ENCODE measurements at places on chromosomes 12 and 14.

DNA sequence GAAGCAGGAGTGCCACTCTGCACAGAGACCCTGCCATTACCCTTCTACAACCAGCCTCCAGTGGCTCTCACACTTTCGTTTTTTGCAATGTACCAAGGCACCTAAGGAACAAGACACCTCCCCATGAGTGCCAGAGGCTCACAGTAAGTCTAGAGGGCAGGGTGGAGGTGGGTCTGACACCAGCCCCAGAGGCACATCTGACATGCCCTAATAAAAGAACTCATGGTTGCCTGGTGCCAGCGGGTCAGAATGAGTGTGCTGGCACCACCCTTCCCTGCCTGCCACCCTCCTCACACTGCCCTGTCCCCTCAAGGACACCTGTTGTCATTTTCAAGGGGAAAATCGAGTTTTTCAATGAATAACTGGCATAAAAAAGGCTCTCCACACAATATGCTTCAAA lies 161.2 kb downstream of the FOXN3 start:
- DNase-seq, result no peak

DNA sequence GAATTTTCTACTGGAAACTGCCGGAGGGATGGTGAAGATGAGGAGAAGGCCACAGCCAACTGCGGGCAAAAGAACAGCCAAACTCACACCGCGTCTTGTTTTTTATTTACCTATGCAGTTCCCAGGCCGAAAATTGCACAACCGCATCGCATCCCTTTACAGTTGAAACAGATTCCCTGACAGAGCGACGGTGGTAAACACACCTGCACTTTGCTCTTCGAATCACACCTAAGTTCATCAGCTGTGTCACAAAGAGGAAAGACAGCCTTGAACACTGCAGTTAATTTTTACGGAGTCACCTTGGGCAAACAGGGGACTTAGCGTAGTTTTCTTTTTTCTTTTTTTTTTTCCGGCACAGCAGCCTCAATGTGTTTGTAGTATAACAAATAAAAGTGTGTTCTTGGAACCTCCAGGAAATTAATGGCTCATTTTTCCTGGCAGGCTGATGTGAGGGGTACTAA lies 272.0 kb upstream of the DIO3 start:
- no peak for DNase-seq

DNA sequence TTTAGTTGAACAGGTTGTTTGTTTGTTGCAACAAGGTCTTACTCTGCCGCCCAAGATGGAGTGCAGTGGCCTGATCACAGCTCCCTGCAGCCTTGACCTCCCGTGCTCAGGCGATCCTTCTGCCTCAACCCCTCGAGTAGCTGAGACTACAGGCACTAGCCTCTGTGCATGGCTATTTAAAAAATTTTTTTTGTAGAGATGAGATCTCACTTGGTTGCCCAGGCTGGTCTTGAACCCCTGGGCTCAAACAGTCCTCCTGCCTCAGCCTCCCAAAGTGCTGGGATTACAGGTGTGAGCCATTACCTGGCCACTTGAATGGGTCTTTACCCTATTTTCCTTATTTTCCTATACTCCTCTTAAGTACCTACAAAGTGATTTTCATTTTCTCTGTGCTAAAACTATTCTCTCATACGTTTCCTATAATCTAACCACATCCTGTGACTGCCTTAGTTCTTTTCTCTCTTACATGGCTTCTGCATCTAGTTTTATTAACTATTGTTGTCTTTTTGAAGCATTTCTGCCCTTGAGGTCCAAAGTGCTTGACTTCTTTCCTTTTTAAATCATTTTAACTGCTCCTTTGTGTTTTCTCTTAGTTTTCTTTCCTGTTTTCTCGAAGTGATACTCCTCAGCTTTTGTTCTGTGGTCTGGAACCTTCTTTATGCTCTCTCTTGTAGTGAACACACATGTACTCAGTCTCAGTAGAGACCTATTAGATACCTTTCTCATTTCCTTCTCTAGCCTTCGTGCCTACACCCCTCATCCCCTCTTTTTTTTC lies 14.1 kb downstream of the GPX2 start:
- peak; percentile 25 for DNase-seq

DNA sequence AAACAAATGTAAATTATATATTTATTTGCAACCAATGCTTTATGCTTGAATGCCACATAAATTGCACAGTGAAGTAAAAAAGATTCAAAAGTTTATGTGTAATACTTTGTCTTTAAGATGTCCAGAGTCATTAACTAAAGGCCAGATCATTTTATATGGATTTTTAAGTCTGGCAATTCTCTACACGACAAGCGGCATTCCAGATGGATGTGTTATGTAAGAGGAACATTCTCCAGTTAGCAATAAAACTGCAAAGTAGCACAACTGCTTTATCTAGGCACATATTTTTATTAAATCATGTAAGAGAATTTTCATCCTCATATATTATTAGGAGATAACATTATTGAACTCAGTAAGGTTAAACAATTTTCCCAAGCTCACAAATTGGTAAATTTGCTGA lies 1717.7 kb upstream of the SEL1L start:
- DNase-seq, result no peak

- DNase-seq, result no peak
Measured at GRCh38 chr12:6925540-6926279, 2.0 kb upstream of the ATN1 start.

DNA sequence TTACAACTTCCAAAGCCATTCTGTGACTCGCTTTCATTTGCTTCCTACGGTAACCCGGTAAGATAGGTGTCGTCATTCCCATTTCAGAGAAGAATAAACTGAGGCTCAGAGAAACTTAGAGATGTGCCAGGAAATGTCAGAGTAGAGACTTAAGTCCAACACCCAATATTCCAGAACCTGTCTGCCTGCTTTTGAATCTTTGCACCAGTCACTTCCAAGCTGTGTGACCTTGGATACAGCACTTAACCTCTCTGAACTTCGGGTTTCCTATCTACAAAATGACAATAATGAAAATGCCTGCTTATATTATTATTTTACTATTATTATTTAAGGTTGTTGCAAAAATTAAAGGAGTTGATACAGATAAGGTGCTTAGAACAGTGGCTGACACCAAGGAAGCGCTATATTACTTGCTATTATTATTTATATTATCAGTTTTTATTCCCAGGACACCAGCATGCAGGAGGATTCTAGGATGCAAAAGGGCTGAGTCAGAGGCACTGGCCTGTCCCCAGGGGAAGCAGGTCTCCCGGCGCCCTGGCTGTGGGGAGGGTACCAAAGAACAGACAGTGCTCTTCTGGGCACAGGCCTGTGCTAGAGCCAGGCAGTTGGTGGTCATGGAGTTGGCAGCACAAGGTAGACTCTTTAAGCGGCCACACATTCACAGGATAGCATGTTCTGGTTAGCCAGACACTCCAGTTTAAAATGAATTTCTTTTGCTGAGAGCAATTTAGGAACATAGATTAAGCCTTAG lies 5.4 kb downstream of the HSPB8 start:
- no peak for DNase-seq

DNA sequence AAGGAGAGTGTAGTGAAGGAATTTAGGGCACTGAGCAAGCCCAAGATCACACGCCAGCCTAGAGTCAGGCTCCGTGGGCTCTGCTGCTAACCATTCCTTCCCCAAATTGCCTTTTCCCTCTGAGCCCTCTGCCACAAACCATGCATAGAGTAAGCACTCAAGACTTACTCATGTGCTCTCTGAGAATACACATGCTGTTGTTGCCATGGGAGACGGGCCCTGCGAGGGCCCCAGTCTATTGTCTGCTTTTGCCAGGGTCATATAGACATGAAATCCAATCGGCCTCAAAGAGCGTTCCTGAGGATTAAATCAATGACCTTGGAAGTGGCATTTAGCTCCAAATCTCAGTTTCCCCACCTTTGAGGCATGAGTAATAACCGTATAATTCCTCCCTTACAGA lies 48.7 kb upstream of the WSCD2 start:
- no peak for DNase-seq

- DNase-seq, result no peak
Measured at GRCh38 chr14:81311778-81312177, 88.3 kb downstream of the STON2 start.

GRCh38 chr12:62146318-62146717 lies 113.9 kb upstream of the USP15 start:
- no peak for DNase-seq

GRCh38 chr14:23008831-23009230 lies 1.1 kb downstream of the C14orf93 start:
- no peak for DNase-seq

- DNase-seq, result no peak
Measured at GRCh38 chr14:41785696-41786095, 179.0 kb downstream of the LRFN5 start.

- no peak for DNase-seq
Measured at GRCh38 chr12:508795-509194, 49.1 kb downstream of the B4GALNT3 start.

GRCh38 chr12:90129366-90130030 lies 420.9 kb upstream of the ATP2B1 start:
- no peak for DNase-seq

DNA sequence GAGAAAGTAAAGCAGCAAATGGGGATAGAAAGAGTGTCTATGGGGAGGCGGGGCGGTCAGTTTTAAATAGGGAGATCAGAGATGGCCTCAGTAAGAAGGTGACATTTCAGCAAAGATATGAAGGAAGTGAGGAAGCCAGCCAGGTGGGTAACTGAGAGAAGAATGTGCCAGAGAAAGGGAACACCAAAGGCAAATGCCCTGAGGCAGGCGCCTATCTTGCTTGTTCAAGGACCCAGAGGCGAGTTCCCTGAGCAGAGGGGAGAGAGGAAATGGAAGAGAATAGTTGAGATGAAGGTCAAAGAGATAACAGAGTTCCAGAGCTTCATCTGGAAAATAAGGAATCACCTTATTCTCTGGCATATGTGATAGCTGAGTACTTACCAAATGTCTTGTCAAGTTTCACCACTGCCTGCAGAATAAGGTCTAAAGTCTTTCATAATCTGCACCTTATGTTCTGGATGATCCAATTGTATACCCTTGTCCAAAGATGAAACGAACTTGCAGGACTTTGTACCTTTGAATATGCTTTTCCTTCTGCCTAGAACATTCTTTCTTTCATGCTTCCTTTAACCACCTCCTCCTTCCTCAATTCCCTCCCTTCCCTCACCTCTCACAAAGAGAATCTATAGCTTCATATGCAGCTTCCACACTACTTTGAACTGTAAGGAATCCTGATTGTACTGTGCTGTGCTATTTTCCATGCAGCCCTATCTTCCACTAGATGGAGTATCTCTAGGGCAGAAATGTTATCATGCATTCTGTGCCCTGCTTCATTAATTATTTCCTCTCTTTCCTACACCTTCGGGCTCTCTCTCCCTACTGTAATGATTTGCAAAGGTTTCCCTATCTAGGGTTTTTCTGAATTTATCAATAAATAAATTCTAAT lies 38.5 kb downstream of the GNPTAB start:
- no peak for DNase-seq

DNA sequence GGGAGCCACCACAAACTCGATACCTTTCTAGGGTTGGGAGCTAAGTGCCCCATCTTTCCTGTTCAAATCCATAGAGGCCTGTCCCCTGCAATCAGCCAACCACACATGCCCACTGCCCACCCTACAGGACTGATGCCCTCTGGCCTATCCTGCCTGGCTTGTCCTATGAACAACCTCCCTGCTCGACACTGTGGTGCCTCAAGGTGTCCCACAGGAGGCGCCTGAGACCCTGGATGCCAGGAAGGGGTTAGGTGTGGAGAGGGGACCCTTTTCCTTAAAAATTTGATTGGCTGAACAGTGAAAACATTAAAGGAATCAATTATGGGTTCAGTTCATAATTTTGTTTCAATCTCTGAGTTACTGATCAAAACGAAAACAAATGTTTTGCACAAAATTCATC lies 97.3 kb upstream of the FZD10 start:
- DNase-seq, result no peak

- no peak for DNase-seq
Measured at GRCh38 chr14:71521238-71522135, 410.7 kb upstream of the RGS6 start.

- peak; percentile 26 for DNase-seq
Measured at GRCh38 chr12:57737467-57738460, 778 bp downstream of the AGAP2 start.

- no peak for DNase-seq
Measured at GRCh38 chr14:96693252-96693820, 103.8 kb upstream of the VRK1 start.

- DNase-seq, result no peak
Measured at GRCh38 chr12:3341594-3341993, 149.4 kb upstream of the PRMT8 start.

DNA sequence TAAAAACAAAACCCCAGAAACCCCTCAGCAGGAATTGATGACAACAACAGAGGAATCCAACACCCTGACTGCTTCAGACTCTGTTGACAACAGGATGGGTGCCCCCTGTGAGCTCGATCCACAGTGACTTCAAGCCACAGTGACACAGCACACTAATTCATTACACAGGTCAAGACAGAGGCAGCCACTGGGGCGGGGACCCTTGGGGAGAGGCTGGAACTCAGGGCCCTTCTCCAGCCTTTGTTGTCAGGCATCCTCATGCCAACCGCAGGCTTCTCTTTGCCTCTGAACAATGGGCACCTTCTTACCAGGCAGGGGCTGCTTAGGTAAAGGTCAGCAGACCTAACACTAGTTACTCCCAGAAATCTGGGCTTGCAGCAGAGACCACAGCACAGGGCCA lies 37.6 kb downstream of the ACADS start:
- no peak for DNase-seq

DNA sequence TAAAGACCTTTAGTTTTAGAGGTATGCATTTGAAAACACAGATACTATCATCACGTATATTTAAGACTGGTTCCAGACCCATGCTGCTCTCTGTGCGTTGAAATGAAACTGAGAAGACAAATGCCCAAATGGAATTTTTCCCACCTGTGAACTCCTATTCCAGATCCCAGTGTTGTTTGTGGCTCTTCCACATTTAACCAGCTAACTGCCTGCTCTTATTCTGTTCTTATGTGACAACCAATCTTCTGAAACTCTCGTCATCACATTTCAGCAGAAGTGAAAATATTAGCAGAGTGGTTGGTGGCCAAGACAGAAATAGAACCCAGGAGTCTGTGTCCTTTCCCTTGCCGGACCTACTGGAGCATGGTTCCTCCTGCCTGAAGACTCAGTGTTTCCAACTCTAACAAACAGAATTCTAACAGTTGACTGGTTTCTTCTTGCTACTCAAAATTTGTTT lies 460.2 kb downstream of the RAD51B start:
- DNase-seq, result peak; percentile 40

- no peak for DNase-seq
Measured at GRCh38 chr14:57818511-57818910, 47.4 kb downstream of the SLC35F4 start.

GRCh38 chr14:60420050-60420449 lies 65.8 kb downstream of the C14orf39 start:
- no peak for DNase-seq

DNA sequence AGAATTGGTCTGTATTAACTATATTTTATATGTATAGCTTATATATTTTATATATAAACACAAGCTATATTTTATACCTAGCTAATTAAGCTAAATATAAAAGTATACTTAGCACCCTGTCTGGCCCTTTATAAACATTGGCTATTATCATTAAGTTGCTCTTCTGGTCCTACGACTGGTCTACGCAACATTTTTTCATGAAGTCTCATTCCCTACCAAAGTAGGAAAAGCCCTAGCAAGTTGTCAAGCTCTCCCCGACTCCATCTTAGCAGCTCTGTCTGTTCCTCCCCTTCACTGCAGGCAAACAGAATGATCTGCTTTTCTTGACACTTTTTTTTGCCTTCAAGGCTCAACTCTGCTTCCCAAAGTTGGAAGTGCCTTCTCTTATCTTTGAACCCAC lies 36.7 kb upstream of the ELK3 start:
- no peak for DNase-seq

- no peak for DNase-seq
Measured at GRCh38 chr12:115895247-115895646, 382.2 kb downstream of the MED13L start.

GRCh38 chr12:124927201-124928094 lies 13.0 kb upstream of the UBC start:
- DNase-seq, result peak; percentile 74
